ENCODE measurements at places on chromosomes 6 and 20.

DNA sequence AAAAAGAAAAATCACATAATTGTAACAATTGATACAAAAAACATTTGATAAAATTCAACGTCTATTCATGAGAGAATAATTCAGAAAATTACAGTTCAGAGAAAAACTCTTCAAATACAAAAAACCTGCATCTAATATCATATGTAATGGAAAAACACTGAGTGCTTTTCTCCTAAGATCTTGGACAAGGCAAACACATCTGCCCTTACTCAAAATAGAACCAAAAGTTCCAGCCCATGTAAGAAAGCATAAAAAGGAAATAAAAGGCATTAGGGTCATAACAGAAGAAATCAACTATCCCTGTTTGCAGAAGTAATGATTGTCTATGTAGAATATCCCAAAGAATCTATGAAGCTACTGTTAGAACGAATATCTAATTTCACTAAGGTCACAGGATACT, 721.4 kb downstream of the RFPL4B start:
- DNase-seq = no peak

DNA sequence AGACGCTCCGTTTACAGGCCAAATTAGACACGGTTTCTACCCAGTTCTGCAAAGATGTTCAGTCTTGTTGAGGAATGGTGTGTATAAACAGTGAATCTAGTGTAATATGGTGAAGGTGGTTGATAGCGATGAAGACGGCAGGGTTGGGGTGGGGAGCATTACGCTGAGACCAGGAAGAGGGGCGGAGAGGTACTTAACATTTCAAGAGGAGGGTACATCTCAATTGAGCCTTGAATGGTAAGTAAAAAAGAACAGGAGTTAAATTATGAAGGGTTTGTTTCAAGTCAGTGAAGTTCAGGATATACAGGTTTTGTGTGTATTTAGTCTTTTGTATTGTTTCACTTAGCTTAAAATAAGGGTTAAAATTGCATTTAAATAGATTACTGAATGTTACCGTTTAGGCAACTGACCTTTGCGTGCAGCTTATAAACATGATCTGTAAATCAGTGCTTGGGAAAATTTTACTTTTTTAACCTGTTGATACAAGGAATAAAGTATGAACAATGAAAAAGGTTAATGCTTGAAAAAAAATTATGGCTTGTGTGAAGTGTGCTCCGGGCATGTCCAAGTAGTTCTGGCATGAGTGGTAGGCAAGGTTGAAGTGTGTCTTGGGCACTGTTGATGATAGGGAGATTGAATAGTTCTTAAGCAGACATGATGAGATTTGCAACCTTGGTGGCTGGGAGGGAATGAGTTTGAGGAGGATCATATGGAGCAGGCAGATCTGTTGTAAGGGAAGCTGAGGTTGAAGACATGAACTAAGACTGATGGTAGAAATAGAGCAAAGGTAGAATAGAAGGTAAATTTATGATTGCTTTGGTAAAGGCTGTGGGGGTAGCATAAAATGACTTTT, 842 bp downstream of the POLR1C start:
- DNase-seq = no peak

GRCh38 chr20:54344832-54345231, 130.6 kb upstream of the DOK5 start:
- no peak for DNase-seq

GRCh38 chr6:16885411-16886160, 124.3 kb upstream of the ATXN1 start:
- DNase-seq = no peak

GRCh38 chr20:37523911-37524700, 3.1 kb downstream of the NNAT start:
- no peak for DNase-seq

DNA sequence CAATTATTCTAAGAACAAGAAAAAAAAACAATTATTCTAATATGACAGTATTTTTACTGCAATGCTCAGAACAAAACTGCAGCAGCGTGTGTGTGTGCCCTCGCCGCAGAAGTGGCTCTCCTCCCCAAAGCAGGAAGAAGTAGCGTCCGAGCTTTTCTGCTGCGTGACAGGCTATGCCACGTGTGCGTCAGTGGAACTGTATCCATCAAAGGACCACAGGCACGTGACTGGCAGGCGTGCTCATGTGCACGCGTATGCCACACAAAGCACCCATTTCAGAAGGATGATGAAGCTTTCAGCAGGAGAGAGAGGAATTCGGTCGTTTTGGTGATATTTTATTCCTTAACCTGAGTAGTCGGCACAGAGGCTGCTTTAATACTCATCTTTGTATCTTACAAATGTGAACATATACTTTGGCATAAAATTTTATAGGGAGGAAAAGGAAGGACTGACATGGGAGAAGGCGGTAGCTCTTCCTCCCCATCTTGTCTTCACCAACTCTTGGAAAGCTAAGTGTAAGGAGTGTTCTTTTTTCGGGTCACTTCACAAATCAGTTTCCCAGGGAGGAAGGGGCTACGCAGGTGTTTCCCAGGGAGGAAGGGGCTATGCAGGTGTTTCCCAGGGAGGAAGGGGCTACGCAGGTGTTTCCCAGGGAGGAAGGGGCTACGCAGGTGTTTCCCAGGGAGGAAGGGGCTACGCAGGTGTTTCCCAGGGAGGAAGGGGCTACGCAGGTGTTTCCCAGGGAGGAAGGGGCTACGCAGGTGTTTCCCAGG, 3.4 kb downstream of the TCFL5 start:
- no peak for DNase-seq
